ENCODE measurements at places on chromosomes 7 and 10.

DNA sequence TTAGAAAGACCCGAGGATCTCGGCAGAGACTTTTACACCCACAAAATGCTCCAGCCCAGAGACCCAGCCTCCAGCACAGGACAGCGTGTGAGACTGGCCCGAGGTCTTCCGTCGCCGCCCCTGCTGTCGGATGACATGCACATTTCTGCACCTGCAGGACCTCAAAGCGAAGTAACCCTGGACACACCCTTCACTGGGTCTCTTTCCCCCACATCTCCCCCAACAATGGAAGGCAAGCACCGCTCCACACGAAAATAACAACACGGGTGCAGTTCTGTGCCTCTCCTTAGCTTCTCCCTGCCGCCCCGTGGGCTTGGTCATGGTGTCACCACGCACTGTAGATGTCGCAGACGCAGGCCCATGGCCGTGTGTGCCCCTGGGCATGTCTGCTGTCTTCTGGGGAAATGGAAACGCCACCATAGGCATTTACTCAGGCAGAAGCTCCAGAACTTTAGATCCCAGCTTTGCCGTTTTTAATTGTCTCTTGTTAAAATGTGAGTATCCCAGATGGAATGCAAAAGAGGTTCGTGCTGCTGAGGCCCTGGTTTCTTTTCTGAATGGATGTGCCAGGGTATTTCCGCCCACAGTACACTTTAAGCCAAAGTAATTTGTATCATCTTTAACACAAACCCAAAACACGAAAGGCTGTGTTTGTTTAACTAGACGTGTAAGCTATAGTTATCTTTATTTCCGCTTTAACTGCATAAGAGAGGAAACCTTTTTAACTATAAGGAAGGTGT, 237.9 kb downstream of the MGMT start:
- H3K27ac ChIP-seq, result no peak overlapping the region
- peaks cover 4% of the 10 kb centered on the region for H3K36me3 ChIP-seq
- no peak for DNase-seq
- peaks cover 6% of the 10 kb centered on the region for H3K4me1 ChIP-seq

GRCh38 chr10:81104494-81104893, 566.8 kb downstream of the SH2D4B start:
- no peak overlapping the region for H3K4me3 ChIP-seq
- H3K36me3 ChIP-seq, result no peaks in the 10 kb centered on the region
- H3K27me3 ChIP-seq, result no peaks in the 10 kb centered on the region
- H3K4me1 ChIP-seq, result no peaks in the 10 kb centered on the region
- no peak overlapping the region for H3K27ac ChIP-seq
- DNase-seq, result no peak

- no peak overlapping the region for H3K27ac ChIP-seq
- no peaks in the 10 kb centered on the region for H3K4me1 ChIP-seq
- H3K36me3 ChIP-seq, result no peaks in the 10 kb centered on the region
- no peak overlapping the region for H3K4me3 ChIP-seq
These were observed 26.9 kb downstream of the TWIST1 start for GRCh38 chr7:19090526-19090925.

DNA sequence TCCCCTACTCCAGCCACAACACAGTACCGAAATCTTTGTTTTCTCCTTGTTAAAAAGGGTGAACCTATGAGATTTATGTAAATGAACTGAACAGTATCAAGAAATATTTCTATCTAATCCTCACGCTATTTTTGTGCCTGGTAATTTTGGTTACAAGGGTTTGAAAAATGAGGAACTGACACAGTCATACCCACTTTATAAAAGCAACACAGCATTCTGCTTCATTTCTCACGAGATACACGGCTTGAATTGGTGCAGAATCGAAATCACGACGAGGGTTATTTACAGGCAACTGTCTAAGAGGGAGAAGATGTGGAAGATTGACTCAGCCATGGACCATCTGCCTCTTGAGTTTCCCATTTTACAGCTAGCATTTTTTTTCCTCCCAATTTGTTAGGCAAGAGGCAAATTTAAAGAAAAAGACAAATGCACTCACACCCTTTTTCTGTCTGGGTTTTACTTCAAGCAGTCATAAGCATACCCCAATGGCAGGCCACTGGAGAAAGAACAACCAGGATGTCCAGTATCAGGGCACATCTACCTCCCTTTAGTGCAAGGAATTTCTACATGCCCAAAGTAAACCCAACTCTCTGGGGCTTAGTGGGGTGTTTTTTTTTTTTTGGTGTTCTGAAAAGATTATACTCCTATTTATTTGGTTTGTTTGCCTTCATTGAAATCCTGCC, 108.1 kb downstream of the ITGB8 start:
- no peaks in the 10 kb centered on the region for H3K36me3 ChIP-seq
- no peaks in the 10 kb centered on the region for H3K4me1 ChIP-seq
- H3K27me3 ChIP-seq, result no peaks in the 10 kb centered on the region
- DNase-seq, result no peak
- no peak overlapping the region for H3K27ac ChIP-seq
- no peak overlapping the region for H3K4me3 ChIP-seq

- H3K27ac ChIP-seq, result no peak overlapping the region
- H3K27me3 ChIP-seq, result no peaks in the 10 kb centered on the region
- H3K36me3 ChIP-seq, result no peaks in the 10 kb centered on the region
- H3K4me1 ChIP-seq, result no peaks in the 10 kb centered on the region
- no peak overlapping the region for H3K4me3 ChIP-seq
These were observed 22.7 kb upstream of the ZWINT start for GRCh38 chr10:56383806-56384205.

DNA sequence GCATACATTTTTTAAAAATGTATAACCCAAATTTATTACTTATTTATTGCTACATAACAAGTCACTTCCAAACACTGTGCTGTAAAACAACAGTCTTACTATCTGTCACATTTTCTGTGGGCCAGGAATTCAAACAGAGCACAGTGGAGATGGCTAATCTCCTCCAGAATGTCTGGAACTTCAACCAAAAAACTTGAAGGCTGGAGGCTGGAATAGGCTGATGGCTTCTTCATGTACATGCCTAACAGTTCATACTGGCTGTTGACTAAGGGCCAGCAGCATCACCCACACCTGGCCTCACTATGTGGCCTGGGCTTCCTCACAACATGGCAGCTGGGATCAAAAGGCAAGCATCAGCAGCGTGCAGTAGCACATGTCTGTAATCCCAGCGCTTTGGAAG, 92.4 kb upstream of the KMT2E start:
- no peak overlapping the region for H3K4me3 ChIP-seq
- peaks cover 4% of the 10 kb centered on the region for H3K4me1 ChIP-seq
- H3K27ac ChIP-seq, result no peak overlapping the region
- H3K36me3 ChIP-seq, result no peaks in the 10 kb centered on the region
- no peak for DNase-seq

DNA sequence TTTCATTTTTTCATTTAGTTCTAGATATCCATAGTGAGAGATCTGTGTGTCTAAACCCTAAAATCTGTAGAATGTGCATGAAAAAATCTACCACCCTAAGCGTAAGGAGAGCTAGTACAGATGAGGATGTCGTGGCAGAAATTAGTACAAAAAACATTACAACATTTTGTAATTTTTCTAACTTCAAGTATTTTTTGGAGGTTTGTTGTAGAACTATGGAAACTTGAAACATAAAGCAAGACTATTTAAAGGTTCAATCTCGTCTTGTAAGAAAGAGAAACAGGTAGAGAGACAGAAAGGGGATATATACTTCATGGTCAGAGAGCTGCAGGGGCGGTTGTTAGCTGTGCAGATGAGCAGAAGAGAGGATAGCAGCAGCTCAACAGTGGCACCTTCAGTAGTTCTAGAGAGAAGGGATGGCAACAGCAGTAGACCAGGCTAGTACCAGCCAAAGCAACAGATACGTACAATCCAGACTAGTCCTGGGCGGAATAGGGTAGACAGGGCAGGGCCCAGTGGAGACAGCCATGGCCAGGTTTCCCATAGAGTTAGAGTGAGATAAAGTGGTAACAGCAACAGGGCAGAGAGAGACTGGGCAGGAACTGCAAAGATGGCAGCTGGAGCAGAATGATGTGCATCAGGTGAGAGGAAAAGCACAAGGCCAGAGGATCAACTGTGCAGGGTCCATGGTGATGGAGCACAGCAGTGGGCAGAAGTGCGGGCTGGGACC, 145.2 kb downstream of the FRMD4A start:
- DNase-seq, result peak; percentile 72
- H3K4me3 ChIP-seq, result peak overlapping the region; percentile 62
- peaks cover 4% of the 10 kb centered on the region for H3K36me3 ChIP-seq

DNA sequence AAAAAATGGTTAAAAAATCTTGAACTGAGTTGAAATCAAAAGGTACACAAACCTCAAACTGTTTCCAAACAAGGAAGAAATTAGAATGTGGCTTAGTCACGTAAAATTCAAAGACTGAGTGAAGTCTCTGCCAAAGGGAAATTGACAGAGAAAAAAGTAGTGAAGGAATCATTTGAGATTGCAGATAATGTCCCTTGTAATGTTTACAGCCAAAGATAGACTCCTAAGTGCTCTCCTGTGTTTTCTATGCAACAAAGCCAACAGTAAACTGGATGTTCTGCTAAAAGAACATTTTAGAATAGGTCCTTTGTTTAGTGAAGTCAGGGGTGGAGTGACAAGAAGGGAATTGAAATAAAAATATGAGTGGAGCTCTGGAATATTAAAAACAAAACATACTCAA, 117.9 kb downstream of the ITGA8 start:
- no peak overlapping the region for H3K4me3 ChIP-seq
- DNase-seq, result no peak
- H3K27ac ChIP-seq, result no peak overlapping the region
- H3K4me1 ChIP-seq, result no peaks in the 10 kb centered on the region
- peaks cover 9% of the 10 kb centered on the region for H3K27me3 ChIP-seq

DNA sequence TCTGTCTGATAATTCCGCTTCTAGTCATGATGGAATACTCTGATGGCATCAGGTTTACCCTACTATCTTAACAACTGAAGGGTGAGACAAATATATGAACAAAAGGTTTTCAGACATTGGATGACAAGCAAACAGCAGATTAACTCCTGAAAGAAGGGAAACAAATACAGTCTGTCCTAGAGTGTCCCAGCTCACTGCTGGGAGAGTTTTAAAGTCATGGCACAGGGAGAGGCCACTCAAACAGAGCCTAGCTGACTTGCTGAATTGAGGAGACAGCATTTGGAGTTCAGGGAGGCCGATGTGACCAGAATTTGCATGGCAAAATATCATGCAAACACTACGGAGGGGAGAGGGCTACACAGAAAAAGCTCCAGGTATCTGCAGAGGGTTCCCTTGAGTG, 73.1 kb downstream of the MDH2 start:
- peaks cover 4% of the 10 kb centered on the region for H3K27me3 ChIP-seq
- H3K27ac ChIP-seq, result no peak overlapping the region
- H3K4me3 ChIP-seq, result no peak overlapping the region

DNA sequence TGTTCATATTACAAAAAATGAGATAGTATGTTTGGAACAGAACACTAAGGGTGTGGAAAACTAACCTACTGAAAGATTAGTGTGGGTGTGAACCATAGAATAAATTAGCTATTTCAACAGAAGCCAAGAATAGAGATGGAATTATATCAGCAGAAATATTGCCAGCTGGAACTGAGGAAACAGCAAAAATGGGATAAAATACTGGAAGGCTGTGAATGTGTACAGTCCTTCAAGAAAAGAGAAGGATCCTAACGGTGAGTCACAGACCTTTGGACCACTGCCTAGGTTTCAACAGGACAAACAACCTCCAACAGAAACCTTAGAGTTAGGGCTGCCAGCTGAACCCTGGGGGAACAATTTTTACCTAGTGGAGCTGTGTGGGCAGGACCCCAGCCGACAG, 395.0 kb downstream of the ZWINT start:
- H3K27ac ChIP-seq, result no peak overlapping the region
- H3K4me1 ChIP-seq, result no peaks in the 10 kb centered on the region
- no peaks in the 10 kb centered on the region for H3K27me3 ChIP-seq
- H3K4me3 ChIP-seq, result no peak overlapping the region
- DNase-seq, result no peak

All from activated naive CD4-positive, alpha-beta T cell treated with anti-CD3 and anti-CD28 coated beads, Interleukin-2, amount 10 ng/mL, durations not matched to agents 7 days and 5 days (primary cell).